ENCODE measurements at places on chromosomes 6 and 20.

DNA sequence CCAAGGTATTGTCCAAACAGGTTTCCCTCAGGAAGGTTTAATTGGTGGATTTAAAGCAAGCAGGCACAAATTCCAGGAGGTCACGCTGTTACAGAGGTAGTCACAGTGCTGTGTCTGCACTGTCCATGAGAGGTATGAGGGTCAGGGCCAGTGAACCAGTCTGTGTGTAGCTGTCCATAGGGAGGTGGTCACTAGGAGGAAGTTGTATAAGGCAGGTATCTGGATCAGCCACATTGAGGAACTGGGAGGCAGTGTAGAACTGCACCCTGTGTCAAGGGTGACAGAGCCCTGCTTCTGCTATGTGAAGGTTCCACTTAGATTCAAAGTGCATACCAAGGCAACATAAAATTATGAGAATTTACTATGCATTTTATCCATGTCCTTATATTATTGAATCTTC, 73.3 kb downstream of the MAP3K4 start:
- no peak for DNase-seq

DNA sequence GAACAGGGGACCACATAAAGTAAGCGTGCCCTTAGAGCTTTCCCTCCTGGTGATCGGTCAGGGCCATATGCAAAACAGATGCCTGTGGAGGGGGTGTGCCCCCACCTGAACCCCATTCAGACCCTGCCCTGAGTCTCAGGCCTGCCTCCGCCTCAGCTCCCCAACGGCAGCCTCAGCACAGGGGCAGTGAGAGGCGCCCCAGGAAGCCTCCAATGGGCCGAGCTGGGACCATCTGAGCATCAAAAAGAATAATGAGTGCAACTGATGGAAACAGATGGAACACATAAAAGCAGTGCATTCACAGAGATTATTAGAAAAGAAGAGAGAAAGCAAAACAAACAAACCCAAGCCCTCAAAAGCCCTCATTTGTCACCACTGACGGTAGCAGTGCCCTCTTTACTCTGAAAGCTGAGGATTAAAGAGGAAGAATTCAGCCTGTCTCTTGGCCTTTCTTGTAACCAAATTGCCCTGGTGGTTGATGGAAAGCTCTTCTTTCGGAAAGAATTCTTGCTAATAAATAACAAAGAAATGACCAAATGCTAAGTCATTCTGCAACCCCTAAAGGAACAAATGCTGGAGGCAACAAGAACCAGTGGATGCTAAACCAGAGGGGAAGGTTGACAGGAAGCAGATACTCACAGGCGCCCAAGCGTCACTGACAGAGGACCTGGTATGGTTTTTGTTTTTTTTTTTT, 6.8 kb downstream of the ADISSP start:
- DNase-seq: no peak

GRCh38 chr6:156994215-156995076, 217.3 kb downstream of the ARID1B start:
- no peak for DNase-seq

DNA sequence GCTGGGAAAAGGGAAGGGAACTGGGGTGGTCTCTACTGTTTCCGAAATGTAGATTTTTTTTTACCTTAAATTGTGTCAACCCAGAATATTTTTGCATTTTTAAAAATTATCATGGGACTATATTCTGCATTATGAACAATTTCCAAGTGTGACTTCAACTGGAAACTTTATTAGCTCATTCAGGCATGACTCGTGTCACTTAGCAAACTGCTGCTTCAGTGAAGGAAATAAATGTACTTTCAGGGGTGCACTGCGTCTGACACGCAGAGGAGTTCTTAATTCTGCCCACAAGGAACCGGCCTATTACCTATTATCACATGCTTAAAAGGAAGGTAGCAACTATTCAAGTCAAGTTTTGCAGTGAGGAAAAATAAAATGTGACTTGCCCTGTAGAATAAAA, 291.3 kb upstream of the PRDM1 start:
- no peak for DNase-seq

- DNase-seq: no peak
Observed at GRCh38 chr6:23659125-23659524, 466.9 kb upstream of the NRSN1 start.

- peak; percentile 3 for DNase-seq
Observed at GRCh38 chr20:41005361-41005729, 23.3 kb upstream of the TOP1 start.

GRCh38 chr6:13470238-13471140, 16.9 kb downstream of the GFOD1 start:
- DNase-seq: no peak

GRCh38 chr6:2756241-2756640, 5.5 kb upstream of the MYLK4 start:
- DNase-seq: no peak

DNA sequence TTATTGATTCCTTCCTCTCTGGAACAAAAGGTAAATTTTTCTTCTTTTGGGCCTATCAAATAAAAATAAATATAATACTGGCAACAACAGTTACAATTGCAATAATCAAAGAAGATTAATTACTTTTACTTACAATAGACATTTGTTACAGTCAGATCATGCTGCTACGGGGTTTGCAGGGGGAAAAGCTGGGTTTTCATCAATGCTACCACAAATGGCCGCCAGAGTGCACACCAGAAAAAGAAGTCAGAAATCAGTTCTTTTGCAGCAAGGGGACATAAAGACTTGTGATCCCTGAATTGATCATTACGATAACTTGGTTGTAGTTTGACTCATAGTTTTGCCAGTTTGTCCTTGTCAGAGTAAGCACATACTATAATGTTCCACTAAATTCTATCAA, 714.5 kb upstream of the EYS start:
- no peak for DNase-seq

Measured in bone marrow (tissue), 2 donors.